ENCODE measurements at places on chromosomes 6 and 20.

GRCh38 chr6:132084811-132085509 lies 133.8 kb upstream of the CCN2 start:
- DNase-seq, result no peak

DNA sequence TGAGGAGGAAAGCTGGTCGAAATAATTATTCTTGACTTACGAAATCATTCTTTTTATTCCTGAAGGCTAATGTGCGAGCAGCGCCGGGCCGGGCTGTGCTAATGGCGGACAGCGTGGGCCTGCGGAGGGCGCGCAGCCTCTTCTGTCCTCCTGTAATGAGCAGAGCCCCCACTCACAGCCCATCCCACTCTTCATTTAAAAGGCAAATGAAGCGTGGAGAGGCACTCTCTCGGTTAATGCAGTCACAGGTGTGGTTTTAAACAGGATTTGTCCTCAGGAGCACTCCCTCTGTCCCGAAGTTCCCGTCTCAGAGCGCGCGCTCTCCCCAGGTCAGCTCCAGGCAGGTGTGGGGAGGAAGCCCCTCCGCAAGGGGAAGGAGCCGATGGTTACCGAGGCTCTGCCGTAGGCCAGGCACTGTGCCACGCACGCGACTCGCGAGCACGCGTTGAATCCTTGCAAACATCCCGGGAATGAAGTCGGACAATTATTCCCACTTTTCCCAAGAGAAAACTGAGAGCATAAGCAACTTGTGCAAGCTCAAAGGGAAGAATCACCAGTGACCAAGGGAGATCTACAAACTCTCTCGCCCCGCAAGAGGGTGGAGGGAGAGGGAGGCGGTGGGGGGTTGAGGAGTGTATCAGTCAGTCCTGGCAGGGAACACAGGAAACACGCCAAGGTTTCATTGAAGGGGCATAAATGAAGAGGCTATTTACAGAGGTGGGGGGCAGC lies 35.5 kb upstream of the ZFAND3 start:
- no peak for DNase-seq

DNA sequence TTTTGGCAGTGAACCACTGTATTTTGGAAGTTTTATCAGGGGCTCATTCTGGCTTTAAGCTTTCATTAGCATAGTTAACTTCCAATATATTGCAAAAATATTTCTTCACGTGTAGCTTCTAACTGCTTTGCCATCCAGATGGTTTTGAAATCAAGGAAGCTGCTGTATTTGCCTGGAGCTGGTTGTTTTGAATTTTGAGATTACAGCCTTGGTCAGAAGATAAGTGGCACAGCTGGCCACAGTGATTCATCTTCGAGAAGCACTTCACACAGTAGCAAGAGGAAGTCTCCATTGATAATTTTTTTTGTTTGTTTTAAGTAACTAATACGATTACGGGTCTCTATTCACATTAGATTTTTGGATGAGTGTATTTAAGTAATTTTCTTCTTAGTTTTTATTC lies 3.8 kb downstream of the APCDD1L start:
- DNase-seq, result no peak

DNA sequence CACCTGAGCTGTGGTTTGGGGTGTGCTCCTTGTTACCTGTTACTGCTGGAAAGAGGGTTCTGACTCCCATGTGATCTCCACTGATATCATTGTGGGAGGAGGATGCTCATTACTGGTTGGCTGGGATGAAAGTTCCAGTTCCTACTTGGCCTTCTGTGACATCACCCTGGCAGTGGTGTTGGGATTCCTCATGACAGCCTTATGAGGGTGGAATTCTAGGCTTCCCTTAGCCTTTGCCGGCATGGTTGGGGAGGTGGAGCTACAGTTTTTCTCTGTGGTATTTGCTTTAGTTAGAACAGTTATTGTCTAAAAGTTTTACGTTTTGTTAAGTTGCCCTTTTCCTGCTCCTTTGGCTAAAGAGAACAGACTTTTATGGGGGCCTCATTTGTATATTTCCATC lies 112.1 kb downstream of the AFG1L start:
- DNase-seq, result no peak

- no peak for DNase-seq
These were observed 221.9 kb upstream of the CDH4 start for GRCh38 chr20:61030130-61030529.

GRCh38 chr20:50216543-50217206 lies 26.0 kb downstream of the CEBPB start:
- no peak for DNase-seq

GRCh38 chr6:46772762-46773161 lies 20.4 kb upstream of the MEP1A start:
- no peak for DNase-seq

GRCh38 chr6:91691449-91691848 lies 1104.6 kb upstream of the MAP3K7 start:
- DNase-seq, result no peak

- no peak for DNase-seq
These were observed 60.4 kb upstream of the RSPO3 start for GRCh38 chr6:127058027-127058426.

DNA sequence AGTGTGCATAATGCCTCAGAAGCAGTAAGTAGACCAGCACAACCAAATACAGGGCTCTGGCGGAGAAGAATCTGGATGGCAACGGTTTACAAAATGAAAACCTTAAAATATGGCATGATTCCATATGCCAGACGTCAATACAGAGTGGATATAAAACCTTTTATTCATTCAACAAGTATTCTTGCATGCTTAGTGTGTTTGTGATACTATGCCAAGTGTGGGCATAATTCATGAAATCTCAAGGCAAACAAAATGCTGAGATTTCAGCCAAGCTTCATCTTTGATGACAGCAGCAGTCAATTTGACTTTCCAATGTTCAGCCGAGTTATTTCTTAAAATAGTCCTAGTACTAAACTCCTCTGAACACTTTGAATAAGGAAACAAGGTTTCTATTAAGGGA lies 119.4 kb downstream of the CD24 start:
- no peak for DNase-seq

DNA sequence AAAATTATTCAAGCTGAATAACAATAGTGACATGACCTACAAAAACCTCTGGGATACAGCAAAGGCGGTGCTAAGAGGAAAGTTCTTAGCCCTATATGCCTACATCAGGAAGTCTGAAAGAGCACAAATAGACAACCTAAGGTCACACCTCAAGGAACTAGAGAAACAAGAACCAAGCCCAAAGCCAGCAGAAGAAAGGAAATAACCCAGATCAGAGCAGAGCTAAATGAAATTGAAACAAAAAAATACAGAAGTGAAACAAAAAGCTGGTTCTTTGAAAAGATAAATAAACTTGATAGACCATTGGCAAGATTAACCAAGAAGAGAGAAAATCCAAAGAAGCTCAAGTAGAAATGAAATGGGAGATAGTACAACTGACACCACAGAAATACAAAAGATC lies 47.6 kb upstream of the NOTCH4 start:
- peak; percentile 1 for DNase-seq

- no peak for DNase-seq
These were observed 468.2 kb downstream of the PKHD1 start for GRCh38 chr6:51619042-51619799.

DNA sequence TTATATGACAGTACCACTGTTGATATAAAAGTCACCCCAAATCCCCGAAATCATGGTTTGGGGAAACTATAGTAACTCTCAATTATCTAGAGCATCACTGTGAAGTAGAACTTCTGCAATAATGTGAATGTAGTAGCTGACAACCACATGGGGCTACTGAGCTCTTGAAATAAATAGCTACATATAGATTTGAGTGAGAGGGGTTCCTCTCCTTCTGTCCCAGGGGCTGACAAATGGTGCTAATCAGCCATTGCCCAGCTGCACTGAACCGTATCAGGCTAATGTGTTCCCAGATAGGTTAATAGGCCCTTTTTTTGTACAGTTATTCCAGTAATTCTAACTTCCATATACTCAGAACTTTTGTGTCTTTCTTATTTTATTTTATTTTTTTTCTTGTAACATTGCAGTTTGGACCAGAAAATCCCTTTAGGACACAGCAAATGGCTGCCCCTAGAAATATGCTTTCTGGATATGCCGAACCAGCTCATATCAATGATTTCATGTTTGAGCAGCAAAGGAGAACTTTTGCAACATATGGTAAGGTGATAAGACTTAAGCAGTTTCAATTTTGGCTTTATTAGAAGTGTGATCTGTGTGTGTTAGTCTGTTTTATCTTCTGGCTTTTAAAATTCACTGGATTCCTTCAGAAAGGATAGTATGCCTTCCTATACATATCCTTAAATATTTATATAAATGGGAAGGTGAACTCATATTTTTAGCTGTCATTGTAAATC lies 21.1 kb downstream of the CDC40 start:
- DNase-seq, result no peak

- DNase-seq, result no peak
These were observed 244.5 kb downstream of the CD83 start for GRCh38 chr6:14361956-14362587.

DNA sequence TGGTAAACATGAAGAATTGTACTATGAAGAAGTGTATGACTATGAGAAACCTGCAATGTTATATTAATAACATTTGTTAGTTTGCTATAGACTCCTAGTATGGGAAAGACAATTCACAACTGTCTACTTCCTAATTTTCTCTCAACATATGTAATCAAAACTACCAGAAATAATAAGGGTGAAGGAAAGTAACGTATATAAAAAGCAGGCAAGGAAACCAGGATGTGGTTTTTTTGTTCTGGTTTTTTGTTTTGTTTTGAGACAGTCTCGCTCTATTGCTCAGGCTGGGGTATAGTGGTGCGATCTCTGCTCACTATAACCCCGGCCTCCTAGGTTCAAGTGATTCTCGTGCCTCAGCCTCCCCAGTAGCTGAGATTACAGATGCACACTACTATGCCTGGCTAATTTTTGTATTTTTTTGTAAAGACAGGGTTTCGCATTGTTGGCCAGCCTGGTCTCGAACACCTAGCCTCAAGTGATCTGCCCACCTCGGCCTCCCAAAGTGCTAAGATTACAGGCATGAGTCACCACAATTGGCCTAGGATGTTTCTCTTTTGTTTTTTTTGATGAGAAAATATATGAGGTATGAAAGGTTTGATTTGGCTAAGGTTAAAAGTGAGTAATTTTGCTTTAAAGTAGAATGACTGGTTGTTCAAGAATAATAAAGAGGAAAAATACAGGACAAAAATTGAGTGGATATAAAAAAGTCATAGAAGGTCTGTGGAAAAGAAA lies 83.1 kb downstream of the PTCHD4 start:
- no peak for DNase-seq

DNA sequence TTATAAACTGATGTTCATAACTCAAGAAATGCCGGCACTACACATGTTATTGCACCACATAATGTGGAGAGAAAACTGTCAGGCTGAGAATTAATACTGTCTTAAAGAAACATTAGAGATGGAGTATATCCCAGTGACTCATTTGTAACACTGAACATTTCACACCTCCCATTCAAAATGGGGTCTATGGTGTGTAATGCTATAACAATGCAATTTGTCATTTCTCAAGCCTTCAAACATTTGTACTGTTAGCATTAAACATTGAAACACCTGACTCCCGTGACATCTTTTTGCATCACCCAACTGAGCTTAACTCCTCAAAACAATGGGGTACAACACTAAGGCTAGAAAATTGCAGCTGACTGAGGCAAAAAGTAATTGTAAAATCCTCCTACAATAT lies 151.7 kb downstream of the DST start:
- DNase-seq, result no peak

- DNase-seq, result no peak
These were observed 72.3 kb upstream of the SLC22A1 start for GRCh38 chr6:160049346-160049745.

DNA sequence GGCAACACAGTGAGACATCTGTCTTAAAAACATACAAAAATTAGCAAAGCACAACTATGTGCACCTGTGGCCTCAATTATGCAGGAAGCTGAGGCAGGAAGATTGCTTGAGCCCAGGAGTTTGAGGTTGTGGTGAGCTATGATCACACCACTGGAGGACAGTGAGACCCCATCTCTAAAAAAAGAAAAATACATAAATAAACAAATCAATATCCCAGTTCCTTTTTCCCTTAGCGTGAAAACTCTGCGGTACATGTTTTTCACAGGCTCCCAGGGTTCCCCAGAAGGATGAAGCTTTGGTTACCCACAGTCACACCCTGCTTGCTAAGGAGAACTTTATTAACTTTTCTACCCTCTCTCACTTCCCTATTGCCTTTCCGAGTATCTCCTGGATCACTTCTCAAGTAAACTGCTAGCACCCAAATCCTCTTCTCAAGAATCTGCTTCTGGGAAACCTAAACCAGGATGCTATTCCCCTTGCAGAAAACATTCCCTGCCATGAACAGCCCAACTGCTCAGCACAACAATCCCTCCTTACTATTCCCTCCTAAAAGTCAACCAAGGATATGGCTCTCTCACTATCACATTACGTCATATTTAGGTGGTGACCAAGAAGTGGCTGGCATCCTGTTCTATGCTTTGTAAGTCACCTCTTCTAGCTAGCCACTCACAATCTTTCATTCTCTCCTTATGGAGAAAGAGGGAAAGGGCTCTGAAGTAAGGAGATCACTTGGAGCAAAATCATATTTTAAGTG lies 122.4 kb downstream of the IPCEF1 start:
- DNase-seq, result no peak

DNA sequence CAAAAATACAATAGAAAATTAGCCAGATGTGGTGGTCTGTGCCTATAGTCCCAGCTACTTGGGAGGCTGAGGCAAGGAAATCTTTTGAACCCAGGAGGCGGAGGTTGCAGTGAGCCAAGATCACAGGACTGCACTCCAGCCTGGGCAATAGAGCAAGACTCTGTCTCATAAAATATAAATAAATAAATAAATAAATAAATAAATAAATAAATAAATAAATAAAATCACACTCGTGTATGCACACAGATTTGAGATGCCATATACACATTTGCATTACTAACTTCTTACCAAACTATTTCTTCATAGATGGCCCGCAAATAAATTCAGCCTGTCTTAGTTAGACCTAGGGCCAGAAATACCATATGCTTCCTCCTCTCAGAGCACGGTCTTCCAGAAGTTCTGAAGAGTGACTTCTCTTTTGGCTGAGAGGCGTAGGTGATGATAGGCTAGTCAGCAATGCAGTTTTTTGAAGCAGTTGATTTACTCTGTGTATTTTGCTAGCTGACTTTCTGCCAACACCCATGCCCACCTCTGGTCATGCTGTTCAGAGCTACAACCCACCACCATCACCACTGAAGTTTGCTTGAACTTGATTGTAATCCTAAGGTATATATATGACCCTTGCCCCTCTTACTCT lies 150.1 kb downstream of the SASH1 start:
- DNase-seq, result no peak

DNA sequence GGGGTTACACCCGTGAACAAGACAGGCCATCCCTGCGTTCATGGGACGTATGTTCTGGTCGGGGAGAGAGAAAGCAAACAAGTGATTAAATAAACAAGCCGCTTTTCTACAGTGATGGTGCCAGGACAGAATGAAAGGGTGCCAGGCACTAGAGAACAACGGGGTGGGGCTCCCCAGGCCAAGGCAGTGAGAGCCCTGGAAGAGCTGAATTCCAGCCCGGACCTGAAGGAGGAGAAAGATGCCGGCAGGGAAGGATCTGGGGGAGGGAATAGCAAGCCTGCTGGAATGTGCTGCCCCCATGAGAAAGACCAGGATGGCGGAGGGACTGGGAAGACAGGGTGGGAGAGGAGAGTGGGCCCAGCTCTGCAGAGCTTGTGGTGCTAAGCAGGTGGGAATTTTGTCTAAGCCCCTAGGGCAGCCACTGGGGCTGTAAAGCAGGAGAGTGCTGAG lies 7.5 kb downstream of the SNAI1 start:
- DNase-seq, result no peak

Measured in CD4-positive, alpha-beta T cell treated with Interleukin-6 at 100 ng/mL for 8 hours (primary cell).